Activated T-helper 1 cell treated with anti-CD3 and anti-CD28 coated beads, Interleukin-12 subunit alpha, Interleukin-12 subunit beta, Interleukin-2, Interleukin-4 antibody, amounts not matched to agents 30 ng/mL and 10 ng/mL and 1 ng/mL, durations not matched to agents 14 hours and 24 hours and 36 hours (primary cell): ENCODE measurements at places on chromosomes 3 and 15. TPM values are rescaled to one million over a fixed set of nuclear protein-coding genes. Genes with fewer than 3 reads are reported as not detected.

- H3K4me1 ChIP-seq: peaks cover 6% of the 10 kb centered on the region
- peaks cover 13% of the 10 kb centered on the region for H3K27me3 ChIP-seq
- no peak overlapping the region for H3K4me3 ChIP-seq
- no peak overlapping the region for H3K27ac ChIP-seq
Observed at GRCh38 chr3:149375501-149376196, 1.8 kb downstream of the TM4SF1 start.

- H3K36me3 ChIP-seq: peaks cover 2% of the 10 kb centered on the region
- peak; percentile 17 for DNase-seq
- peaks cover 1% of the 10 kb centered on the region for H3K27me3 ChIP-seq
- peak overlapping the region; percentile 92 for H3K4me3 ChIP-seq
Observed at GRCh38 chr3:127671523-127672428, 976 bp upstream of the ABTB1 start.

DNA sequence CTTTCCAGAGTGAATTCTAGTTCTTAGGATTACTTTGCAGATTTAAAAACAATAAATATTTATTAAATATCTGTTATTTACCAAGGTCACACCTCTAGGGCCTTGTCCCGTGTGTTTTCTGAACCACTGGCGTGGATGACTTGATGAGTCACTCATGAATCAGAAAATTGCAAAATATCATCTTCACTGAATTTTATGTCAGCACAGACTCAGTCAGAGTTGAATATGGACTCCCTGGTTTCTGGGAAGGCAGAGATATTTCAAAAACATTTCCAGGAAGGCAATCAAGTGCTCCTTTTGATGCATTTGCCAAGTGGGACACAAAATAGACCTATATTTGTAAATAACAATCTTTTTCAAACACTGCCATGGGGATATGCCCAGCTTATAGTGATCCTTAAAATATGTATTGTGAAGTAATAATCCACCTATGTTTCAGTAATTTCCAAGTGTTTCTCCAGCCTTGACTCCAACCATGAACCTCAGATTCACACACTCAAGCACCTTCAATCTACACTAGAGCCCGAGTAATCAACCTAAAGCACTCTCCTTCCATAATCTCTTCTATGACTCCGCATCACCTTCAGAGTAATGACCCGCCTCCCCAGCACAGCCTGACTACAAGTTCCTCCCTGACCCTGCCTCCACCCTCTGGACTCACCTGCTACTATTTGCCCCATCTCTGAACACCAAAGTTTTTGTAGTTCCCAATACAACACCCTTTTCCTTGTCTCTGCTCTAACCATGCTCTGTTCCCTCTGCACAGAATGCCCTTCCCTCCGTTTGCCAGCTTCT lies 24.3 kb downstream of the DPH3 start:
- H3K27me3 ChIP-seq: peaks cover 4% of the 10 kb centered on the region
- no peak overlapping the region for H3K4me3 ChIP-seq
- H3K36me3 ChIP-seq: no peaks in the 10 kb centered on the region
- no peak overlapping the region for H3K27ac ChIP-seq
- DNase-seq: no peak

DNA sequence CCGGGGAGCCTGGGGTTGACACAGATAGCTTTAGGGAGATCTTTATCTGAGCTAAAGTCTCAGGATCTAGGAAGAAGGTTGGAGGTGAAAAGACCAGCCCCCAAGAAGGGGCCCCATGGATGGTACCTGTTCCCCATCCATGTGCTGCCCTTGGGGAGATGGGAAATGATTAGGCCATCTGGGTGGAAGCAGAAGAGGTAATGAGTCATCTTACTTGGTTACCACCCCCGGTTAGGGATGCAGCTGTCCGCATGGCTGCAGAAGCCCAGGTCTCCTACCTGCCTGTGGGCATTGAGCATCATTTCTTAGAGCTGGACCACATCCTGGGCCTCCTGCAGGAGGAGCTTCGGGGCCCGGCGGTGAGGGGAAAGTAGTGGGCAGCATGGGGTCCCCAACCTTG lies 3.1 kb upstream of the CPLX3 start:
- H3K27me3 ChIP-seq: peaks cover 14% of the 10 kb centered on the region
- DNase-seq: no peak
- no peak overlapping the region for H3K27ac ChIP-seq
- no peak overlapping the region for H3K4me3 ChIP-seq

GRCh38 chr15:63833021-63833696 lies 589 bp downstream of the HERC1 start:
- peak; percentile 25 for DNase-seq
- H3K36me3 ChIP-seq: peaks cover 7% of the 10 kb centered on the region
- peak overlapping the region; percentile 96 for H3K27ac ChIP-seq
- peaks cover 5% of the 10 kb centered on the region for H3K27me3 ChIP-seq
- H3K4me1 ChIP-seq: peaks cover 48% of the 10 kb centered on the region
- peak overlapping the region; percentile 91 for H3K4me3 ChIP-seq

- H3K4me1 ChIP-seq: peaks cover 74% of the 10 kb centered on the region
- H3K4me3 ChIP-seq: no peak overlapping the region
Observed at GRCh38 chr3:16498130-16498890, 15.2 kb downstream of the RFTN1 start.

DNA sequence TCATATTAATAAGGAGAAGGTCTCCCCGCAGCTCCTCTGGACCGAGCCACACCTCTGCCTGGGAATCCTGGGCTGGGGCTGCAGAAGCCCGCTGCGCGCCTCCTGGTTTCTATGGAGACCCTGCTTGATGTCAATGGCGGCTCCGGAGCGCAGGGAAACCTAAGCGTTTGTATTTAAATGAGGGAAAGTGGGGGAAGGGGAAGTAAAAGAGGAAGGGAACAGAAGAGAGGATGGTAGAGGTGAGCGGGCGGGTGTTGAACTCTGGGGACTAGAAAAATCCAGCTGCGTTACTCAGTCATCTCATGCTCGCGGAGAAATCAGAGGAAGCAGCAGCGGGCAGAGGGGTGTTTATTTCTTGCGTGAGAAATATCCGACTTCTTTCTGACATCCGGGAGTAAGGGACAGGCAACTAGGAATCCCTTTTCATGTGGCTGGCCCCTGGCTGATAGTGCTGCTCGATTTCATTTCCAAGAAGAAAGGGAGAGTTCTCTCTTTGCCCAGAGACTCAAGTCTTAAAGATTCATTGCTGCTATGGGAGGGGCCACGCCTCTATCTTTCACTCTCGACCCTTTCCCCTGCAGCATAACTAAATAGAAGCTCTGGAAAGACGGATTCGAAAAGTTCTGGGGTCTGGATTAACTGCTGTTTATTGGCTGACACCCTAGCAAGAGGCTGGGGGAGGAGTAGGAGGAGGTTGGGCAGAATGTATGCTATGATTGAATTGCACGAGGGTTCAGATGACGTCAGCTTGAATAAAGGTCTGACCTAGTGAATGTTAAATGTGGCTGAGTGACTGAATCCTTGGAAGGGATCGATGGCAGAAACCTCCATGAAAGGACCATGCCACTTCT lies 110.5 kb upstream of the GAP43 start:
- no peaks in the 10 kb centered on the region for H3K36me3 ChIP-seq
- peaks cover 30% of the 10 kb centered on the region for H3K27me3 ChIP-seq
- peaks cover 25% of the 10 kb centered on the region for H3K4me1 ChIP-seq
- no peak overlapping the region for H3K27ac ChIP-seq

- H3K4me1 ChIP-seq: peaks cover 36% of the 10 kb centered on the region
- no peaks in the 10 kb centered on the region for H3K27me3 ChIP-seq
- peak overlapping the region; percentile 26 for H3K27ac ChIP-seq
- no peak overlapping the region for H3K4me3 ChIP-seq
- peaks cover 4% of the 10 kb centered on the region for H3K36me3 ChIP-seq
Observed at GRCh38 chr3:111325160-111325718, 216.8 kb upstream of the CD96 start.

- H3K27ac ChIP-seq: no peak overlapping the region
- no peak for DNase-seq
- H3K4me3 ChIP-seq: no peak overlapping the region
Observed at GRCh38 chr3:162302983-162303624, 806.5 kb downstream of the OTOL1 start.

DNA sequence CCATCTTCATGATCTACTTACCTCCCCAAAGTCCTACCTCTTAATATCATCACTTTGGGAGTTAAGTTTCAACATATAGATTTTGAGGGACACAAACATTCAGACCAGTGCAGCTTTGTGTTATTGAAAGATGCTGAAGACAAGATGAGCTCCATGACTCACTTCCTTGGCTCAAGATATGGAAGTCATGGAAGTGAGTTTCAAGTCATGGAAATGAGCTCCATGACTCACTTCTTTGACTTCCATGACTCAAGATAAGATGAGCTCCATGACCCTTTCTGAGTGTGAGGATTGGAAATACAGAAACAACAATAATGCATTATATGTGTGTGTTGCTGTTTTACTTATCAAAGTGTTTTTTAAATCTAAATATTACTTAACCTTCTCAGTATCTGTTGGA lies 170.2 kb upstream of the TPRG1 start:
- no peak for DNase-seq
- H3K4me1 ChIP-seq: no peaks in the 10 kb centered on the region
- no peak overlapping the region for H3K4me3 ChIP-seq
- no peaks in the 10 kb centered on the region for H3K36me3 ChIP-seq
- H3K27me3 ChIP-seq: peaks cover 13% of the 10 kb centered on the region
- no peak overlapping the region for H3K27ac ChIP-seq

GRCh38 chr3:120449701-120450599 lies 842 bp downstream of the FSTL1 start:
- no peak for DNase-seq
- H3K4me1 ChIP-seq: no peaks in the 10 kb centered on the region
- H3K36me3 ChIP-seq: peaks cover 4% of the 10 kb centered on the region
- H3K27me3 ChIP-seq: peaks cover 48% of the 10 kb centered on the region
- no peak overlapping the region for H3K27ac ChIP-seq
- H3K4me3 ChIP-seq: peak overlapping the region; percentile 82

GRCh38 chr3:150149651-150150051 lies 179.0 kb upstream of the PFN2 start:
- H3K36me3 ChIP-seq: no peaks in the 10 kb centered on the region
- H3K27ac ChIP-seq: no peak overlapping the region
- no peaks in the 10 kb centered on the region for H3K4me1 ChIP-seq
- no peak for DNase-seq
- H3K27me3 ChIP-seq: peaks cover 6% of the 10 kb centered on the region

GRCh38 chr15:73695773-73696640 lies 11.8 kb downstream of the CD276 start:
- H3K27me3 ChIP-seq: peaks cover 52% of the 10 kb centered on the region
- no peak for DNase-seq
- H3K27ac ChIP-seq: no peak overlapping the region
- peaks cover 45% of the 10 kb centered on the region for H3K4me1 ChIP-seq
- no peak overlapping the region for H3K4me3 ChIP-seq
- peaks cover 6% of the 10 kb centered on the region for H3K36me3 ChIP-seq

DNA sequence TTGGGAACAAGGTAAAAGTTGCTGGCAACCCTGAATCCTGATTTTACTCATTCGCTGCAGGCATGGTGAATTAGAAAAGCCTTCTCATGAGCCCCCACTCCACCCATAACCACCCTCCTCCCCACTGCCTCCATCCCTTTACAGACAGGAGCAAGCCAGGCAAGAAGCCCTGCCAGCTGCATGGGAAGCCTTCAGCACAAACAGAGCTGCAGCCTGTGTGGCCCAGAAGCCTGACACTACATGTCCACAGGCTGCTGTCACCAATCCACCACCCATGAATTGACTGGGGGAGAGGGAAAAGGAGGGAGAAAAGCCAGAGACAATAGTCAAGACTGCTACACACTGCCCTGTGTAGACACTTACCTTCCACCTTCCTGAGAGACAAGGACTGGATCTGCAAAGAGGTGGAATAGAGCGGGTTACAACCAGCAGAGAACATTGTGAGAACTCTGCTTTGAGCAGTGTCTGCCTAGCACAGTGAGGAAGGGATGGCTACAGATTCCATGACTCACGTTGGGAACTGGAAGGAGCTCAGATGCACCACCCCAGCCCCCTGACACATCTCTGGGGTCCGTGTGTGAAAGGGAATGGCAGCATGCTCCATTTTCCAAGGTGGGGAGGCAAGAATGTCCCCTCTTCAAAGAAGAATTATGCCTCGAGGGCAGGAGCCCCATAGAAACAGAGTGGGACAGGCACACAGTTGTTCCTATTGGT lies 33.9 kb downstream of the DZIP1L start:
- H3K4me3 ChIP-seq: peak overlapping the region; percentile 16
- peaks cover 4% of the 10 kb centered on the region for H3K27me3 ChIP-seq
- no peak for DNase-seq
- no peak overlapping the region for H3K27ac ChIP-seq

DNA sequence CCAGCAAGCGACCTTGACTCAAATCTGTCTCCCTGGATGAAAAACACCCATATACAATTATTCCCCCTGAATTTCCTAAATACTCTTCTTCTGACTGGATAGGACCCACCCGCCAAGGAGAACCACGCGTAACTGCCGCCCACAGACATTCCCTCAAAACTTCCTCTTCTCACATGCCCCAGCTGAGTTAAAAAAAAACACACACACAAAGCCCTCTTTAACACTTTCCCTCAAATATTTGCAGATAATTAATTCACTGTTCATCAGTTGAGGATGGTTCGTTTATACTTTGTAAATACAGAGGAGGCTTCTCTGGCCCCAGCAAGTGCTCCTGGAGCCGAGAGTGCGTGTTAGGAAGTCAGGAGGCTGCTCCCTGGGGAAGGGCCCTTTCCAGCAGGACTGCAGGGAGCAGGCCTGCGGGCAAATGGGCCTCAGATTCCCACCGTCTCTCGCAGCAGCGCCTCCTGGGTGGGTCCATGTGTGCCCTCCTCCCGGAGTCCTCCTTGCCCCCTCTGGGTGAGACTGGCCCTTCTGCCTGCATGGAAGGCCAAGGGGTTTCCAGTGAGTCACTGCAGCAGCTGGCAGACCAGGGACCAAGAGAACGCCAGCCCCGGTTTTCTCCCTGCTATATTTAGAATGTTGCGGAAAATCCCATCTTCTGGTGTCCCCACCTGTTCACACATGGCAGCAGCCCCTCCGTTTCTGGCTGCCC lies 46.8 kb downstream of the MGLL start:
- H3K4me1 ChIP-seq: peaks cover 22% of the 10 kb centered on the region
- H3K27ac ChIP-seq: no peak overlapping the region
- peaks cover 5% of the 10 kb centered on the region for H3K36me3 ChIP-seq
- peaks cover 2% of the 10 kb centered on the region for H3K27me3 ChIP-seq
- H3K4me3 ChIP-seq: peak overlapping the region; percentile 37

DNA sequence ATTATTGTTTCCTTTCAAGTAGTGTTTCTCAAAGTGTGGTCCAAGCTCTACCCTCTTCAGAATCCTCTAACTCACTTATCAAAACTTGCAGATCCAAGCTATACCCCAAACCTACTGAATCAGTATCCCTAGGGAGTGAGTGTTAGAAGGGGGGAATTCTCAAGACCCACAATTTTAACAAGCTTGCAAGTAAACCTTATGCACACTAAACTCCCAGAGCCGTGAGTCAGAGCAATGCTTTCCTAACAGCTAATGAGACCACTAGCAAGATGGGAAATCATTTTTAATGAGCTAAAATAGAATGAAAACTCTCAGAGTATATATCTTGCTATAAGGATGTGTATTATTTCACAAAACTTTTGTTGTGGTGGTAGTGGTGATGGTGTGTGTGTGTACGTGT lies 41.1 kb upstream of the SRGAP3 start:
- H3K36me3 ChIP-seq: no peaks in the 10 kb centered on the region
- peaks cover 6% of the 10 kb centered on the region for H3K27me3 ChIP-seq
- no peak overlapping the region for H3K27ac ChIP-seq
- DNase-seq: no peak
- no peaks in the 10 kb centered on the region for H3K4me1 ChIP-seq

Gene XCR1
- total RNA-seq: 0.05 and 0.08 TPM in 2 replicates

Gene KCNH8
- not detected in 2 replicates for total RNA-seq

Gene SMCO1
- not detected in 2 replicates for total RNA-seq

Gene GPR160
- 3.4 and 3.5 TPM in 2 replicates for total RNA-seq

Gene SERINC4
- 0.39 and 0.41 TPM in 2 replicates for total RNA-seq

Gene MAGI1
- total RNA-seq: 0.69 and 0.75 TPM in 2 replicates

Gene DAZL
- total RNA-seq: 0.10 TPM in 2 replicates

Gene P2RY12
- total RNA-seq: not detected in 2 replicates

Gene GOLGA6B
- not detected in 2 replicates for total RNA-seq

Gene PCSK6
- 3.0 and 3.7 TPM in 2 replicates for total RNA-seq

Gene CIP2A
- total RNA-seq: 49.7 and 54.0 TPM in 2 replicates

Gene DPPA2
- not detected in 2 replicates for total RNA-seq

Gene LRRC34
- 2.8 and 2.9 TPM in 2 replicates for total RNA-seq

Gene ZNF770
- 50.1 and 50.6 TPM in 2 replicates for total RNA-seq
